ENCODE measurements at places on chromosomes 6 and 20. TPM values are rescaled to one million over a fixed set of nuclear protein-coding genes. Genes with fewer than 3 reads are reported as not detected.

The RAB32 gene
- 35.3 TPM for total RNA-seq

The PRSS35 gene
- not detected for total RNA-seq

The MAP3K7 gene
- 11.3 TPM for total RNA-seq

The THBD gene
- 23.8 TPM for total RNA-seq

The RIPOR2 gene
- total RNA-seq = not detected

The SNAI1 gene
- total RNA-seq = 11.6 TPM

The LY6G6D gene
- not detected for total RNA-seq

The INSM1 gene
- total RNA-seq = not detected

The TRIM15 gene
- not detected for total RNA-seq

The CRISP3 gene
- not detected for total RNA-seq

Measured in A549 treated with CpdA at 1 μM for 4 hours (cell line).